ENCODE measurements at places on chromosomes 2 and 18. TPM values are rescaled to one million over a fixed set of nuclear protein-coding genes. Genes with fewer than 3 reads are reported as not detected.

Gene TNS1
- total RNA-seq = 1,255 TPM

DNA sequence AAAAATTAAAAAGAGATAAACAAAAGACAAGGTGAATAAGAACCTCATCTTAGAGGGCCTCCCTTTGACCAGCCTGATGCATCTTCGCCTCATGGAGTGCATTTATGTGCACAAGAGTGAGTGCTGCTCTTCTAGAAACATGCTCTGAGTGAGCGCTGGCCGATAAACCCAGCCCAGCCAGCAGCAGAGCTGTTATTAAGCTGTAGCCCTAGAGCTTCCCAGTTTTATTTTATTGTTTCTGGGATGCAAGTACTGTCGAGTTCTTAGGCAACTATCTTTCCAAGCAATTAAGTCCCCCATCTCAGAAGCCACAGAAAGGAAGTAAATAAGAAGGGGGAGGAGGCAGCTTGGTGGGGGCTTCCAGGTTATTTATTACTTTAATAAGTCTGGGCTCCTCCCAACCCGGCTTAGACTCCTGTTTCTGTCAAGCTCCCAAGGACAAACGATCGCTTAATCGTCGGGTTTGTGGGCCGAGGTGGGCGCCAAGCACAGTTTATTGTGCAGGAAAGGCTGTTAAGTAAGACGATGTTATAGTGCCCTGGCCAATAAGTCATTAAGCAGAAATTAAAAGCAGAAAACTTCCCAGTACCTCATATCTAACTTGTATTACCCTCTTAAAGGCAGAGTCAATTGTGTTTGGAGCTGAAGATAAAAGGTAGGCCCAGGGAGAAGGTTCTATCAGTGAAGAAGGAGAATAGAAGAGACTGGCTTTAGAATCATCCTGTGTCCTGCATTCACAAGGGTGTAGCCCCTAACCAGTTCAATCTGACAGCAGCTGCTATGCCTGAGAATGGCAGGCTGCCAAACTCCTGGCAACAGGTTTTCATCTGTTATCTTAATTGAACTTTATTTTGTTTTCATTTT is 176.3 kb downstream of the PIK3C3 start:
- DNase-seq = no peak

GRCh38 chr2:64624108-64624610 is 29.6 kb downstream of the SERTAD2 start:
- DNase-seq = no peak

Gene UGT1A3
- not detected for total RNA-seq

GRCh38 chr2:128346291-128347170 is 27.9 kb upstream of the HS6ST1 start:
- DNase-seq = no peak

Gene CRYGC
- total RNA-seq = not detected

GRCh38 chr2:143968360-143968759 is 551.6 kb downstream of the ZEB2 start:
- DNase-seq = no peak

DNA sequence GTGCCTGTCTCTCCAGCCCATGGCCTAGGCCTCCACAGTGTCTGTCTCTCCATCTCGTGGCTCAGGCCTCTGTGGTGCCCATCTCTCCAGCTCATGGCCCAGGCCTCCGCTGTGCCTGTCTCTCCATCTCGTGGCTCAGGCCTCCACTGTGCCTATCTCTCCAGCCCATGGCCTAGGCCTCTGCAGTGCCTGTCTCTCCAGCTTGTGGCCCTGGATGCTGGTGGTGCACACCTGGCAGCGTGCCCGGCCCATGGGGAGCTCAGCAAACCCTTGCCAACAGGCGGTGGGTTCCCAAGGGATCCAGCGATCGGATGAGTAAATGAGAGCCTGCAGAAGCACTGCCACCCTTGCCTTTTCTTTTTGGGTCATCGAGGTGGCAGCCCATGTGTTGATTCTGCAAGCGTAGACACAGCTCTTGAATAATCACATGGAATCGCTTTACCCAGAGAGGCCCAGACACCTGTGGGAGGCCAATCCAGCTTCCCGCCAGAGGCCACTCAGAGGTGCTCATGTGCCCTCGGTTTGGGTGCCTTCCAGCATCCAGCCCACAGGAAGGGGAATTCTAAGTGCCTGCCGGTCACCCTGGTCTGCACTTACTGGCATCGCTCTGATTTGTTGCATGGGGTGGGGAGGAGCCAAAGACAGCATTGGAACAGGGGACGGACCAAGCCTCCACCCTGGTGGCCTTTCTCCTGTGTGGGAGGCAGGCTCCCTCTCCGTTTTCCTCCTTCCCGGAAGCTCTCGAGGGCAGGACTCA is 101.8 kb upstream of the HDAC4 start:
- DNase-seq = no peak

DNA sequence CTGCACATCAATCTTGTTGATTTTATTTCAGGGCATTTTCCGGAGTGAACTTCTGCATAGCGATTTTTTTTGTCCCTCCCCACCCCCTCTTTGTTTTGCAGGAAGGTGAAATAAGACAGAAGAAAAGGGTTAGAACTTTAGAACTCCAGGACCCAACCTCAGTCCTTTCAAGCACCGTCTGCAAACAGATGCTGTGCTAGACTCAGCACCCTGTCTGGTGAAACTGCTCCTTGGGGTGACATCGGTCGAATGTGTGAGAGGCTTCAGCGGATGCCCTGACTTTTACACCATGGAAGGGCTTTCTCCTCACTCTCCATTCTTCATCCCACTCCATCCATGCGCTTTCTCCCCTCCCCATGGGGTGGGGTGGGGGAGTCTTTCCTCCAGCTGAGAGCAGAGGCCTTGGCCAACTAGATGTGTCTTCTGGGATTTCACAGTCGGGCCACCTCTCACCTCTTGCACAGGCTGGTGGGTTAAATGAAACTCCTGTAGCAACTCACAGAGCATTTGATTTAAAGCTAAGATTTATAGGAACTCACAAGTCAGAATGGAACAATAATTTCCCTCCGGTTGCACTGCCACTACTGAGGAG is 43.3 kb upstream of the EDAR start:
- no peak for DNase-seq

GRCh38 chr2:108611021-108611420 is 76.8 kb downstream of the LIMS1 start:
- no peak for DNase-seq

DNA sequence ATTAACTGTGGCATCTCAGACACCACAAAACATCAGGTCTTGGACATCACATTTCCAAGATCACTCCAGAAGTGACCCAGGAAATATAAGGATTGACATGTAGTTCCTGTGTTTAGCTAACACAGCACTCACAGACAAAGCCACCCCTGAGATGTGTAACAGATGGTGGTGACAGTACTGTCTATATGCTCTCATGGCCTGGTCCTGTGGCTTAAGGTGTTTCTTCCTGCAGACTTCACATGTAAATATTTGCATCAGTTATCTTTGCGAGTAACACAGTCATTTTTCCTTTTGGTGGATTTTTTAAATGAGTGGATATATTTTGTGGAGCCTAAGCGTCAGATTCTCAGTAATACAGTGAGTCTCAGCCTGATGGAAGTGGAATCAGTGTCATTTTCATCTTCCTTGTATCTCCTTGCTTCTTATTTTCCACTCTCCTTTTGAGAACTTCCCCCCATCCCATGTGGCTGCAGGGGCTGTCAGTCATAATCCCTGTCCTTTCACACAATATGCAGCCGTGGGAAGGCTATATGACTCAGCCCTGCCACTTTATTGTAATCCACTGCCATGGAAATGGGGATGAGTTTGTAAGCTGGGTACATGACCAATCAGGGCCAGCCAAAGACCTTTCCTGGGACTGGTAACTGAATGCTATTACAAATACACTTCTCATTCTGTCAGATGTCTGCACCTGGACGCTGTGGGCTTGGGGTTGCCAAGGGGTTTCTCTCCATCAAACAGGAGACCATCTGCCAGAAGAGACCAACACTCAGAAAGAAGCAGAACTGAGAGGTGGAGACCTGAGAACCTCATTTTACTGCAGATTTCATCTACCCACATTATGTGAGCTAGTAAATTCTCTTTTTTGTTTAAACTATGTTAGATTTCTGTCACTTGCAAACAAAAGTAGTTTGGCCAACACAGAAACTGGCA is 74.3 kb downstream of the ICOS start:
- DNase-seq = no peak

Gene AP1S3
- 1.5 TPM for total RNA-seq

- DNase-seq = peak; percentile 75
Observed at GRCh38 chr18:3593381-3593903, 143.5 kb downstream of the TGIF1 start.

GRCh38 chr2:191030521-191031154 is 16.7 kb upstream of the STAT1 start:
- DNase-seq = no peak

Gene GKN2
- total RNA-seq = not detected

Gene IL37
- total RNA-seq = not detected

- DNase-seq = no peak
Observed at GRCh38 chr2:31161637-31162036, 23.4 kb upstream of the GALNT14 start.

- DNase-seq = no peak
Observed at GRCh38 chr18:25180973-25181548, 170.9 kb downstream of the ZNF521 start.

Gene POTEC
- total RNA-seq = not detected

DNA sequence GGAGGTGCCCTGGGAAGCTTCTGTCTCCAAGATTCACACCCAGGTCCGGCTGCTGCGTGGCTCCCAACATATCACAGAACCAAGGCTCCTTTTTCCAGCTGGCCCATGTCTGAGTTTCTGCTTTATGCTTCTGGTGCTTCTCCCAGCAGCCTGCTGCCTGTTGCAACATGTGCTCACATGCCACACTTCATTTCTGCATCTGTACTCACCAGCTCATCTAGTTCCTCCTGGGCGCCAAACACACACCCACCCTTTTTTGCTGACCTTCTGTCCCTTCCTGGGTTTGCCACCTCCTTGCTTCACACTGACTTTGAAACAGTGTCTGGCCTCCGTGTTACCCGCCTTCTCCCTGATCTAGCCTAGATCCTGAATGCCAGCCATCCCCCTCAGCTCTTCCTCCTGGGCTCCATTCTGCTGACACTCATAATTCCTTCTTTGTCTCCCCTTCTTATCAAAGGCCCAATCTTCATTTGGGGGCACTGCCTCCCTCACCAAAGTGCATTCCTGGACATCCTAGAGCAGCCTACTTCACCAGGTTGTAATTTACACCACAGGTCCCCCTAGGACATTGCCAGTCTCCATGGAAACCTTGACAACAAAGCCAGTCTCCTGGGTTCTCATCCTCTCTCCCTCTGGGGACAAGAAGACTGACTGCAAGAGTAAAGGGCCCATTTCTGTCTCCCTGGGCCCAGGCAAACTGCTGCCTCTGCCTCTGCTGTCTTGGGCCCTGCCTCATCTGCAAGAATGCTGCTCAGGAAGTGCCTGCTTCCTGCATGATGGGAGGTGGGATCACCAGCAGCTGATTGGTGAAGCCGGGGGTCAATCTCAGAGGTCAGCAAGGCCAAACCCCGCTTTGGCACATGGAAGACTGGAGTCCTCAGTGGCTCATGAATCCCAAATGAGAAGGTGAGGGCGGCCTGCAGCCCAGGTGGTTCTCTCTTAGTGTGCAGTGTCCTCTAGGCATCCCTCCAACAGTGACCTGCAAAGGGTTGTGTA is 13.9 kb upstream of the PROM2 start:
- DNase-seq = peak; percentile 45

Gene CYB5A
- 46.7 TPM for total RNA-seq

DNA sequence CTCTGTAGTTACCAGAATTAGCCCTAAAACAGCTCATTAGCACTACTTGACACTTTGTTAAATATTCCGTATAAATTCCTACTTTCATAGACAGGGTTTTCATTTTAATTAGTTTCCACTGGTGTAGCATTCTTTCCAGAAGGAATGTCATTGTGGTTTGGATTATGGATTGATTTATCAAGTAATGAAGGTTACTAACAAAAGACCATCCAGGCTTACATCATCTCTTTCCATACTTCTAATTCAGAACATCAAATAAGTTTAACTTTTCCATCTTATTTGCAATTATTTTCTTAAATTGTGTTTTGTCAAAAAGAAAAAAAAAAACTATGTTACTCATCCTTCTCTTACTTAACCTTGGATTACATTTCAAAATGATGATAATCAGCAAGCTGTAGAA is 231.8 kb upstream of the SPOPL start:
- no peak for DNase-seq

Gene CDH7
- not detected for total RNA-seq

Gene PLEKHA3
- 37.2 TPM for total RNA-seq

GRCh38 chr18:34942975-34943374 is 98.2 kb upstream of the MAPRE2 start:
- no peak for DNase-seq

- DNase-seq = no peak
Observed at GRCh38 chr2:221074238-221074637, 497.9 kb downstream of the EPHA4 start.

GRCh38 chr2:151891566-151892194 is 63.5 kb upstream of the ARL5A start:
- no peak for DNase-seq

GRCh38 chr2:70123051-70123828 is 36.0 kb downstream of the PCBP1 start:
- peak; percentile 85 for DNase-seq

Gene ANKRD30B
- not detected for total RNA-seq

- no peak for DNase-seq
Observed at GRCh38 chr2:69570474-69570873, 73.1 kb downstream of the AAK1 start.

- DNase-seq = no peak
Observed at GRCh38 chr2:80365762-80366161, 61.2 kb upstream of the LRRTM1 start.

DNA sequence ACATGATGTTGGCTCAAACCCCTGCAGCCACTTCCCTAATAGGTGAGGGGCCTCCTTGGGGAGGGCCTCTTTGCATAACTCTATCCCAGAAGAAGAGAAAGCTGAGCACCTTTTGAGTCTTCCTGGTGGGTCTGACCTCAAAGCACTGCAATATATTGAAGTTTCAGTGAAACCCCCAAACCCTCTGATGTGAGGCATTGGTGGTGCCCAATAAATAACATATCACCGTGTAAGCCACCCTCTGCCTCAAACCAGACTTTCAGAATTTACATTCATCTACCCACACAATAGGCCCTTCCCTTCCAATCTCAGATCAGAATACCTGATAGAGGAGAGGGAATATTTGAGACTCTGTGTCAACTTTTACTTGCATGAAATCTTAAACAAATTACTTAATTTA is 142.8 kb upstream of the STK17B start:
- no peak for DNase-seq

DNA sequence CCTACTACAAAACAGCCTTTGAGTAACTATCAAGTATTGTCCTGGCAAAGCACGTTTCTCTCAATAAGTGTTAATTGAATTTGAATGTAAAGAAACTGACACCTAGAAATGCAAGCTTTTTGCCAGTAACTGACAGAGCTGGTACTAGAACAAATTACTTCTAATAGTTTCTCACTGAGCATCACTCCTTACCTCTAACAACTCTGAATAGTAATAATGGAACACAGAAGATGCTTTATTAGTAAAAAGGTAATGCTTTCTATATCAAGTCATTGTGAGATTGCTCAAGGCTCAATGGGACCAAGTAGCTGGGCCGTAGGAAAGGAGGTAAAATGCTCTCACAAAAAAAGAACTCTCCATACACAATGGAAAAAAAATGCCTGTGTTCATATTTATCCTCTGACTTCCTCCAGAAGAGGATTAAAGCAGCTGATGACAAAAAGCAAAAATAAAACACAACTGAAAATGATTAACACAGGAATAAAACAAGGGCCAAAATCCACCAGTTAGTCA is 11.8 kb downstream of the RASGRP3 start:
- no peak for DNase-seq
